ENCODE measurements at places on chromosomes 16 and 17. TPM values are rescaled to one million over a fixed set of nuclear protein-coding genes. Genes with fewer than 3 reads are reported as not detected.
A peak's percentile ranks its signal among the peaks of the same experiment; 100 is the strongest.

- DNase-seq: no peak
Observed at GRCh38 chr17:59311051-59311468, 20.4 kb upstream of the YPEL2 start.

Gene CCL16
- total RNA-seq: not detected

Gene BCO1
- total RNA-seq: not detected

DNA sequence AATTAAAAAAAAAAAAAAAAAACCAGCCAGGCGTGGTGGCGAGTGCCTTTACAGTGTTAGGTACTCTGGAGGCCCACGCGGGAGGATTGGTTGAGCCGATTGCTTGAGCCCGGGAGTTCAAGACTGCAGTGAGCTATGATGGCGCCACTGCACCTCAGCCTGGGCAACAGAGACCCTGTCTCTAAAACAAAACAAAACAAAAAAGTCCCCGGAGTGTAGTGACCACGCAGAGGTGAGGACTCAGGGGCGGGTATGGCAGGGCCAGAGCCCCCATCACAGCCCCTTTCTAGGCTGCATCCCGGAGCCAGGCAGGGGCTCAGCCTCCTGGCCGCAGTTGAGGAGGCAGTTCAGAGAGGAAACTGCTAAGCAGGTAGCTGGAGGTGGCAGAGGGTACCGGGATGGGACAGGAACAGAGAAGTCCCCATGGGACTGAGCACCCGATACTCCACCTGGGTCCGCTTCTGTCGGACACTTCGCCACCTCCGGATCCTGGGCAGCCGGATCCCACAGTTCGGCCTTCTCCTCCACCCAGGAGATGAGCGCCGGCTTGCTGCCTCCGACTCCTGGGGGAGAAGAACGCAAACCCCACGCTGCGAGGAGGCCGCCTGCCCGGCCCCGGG is 800 bp downstream of the ZNF747 start:
- DNase-seq: no peak

DNA sequence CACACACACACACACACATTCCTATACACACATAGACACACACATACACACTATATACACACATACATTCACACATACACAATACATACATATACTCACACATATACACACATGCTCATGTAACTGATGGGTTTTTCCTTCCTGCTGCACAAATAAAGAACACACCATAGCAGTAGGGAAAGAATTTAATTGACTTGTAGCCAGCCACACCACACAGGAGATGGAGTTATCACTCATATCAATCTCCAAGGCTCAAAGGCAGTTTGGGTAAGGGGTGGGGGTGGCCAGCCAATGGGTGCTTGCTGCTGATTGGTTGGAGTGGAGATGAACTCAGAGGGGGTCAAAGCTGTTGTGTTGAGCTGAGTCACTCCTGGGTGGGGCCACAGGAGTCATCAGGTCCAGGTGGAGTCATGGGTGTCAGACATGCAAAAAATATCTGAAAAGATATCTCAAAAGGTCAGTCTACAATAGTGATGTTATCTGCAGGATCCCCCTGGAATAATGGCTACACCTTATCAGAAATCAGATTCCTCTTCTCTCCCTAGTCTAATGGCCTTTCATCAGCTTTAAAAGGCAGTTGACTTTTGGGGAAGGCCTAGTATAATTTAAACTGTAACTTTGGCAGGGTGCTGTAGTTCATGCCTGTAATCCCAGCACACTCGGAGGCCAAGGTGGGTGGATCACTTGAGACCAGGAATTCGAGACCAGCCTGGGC is 46.1 kb downstream of the WSB1 start:
- DNase-seq: no peak

- peak; percentile 78 for DNase-seq
Observed at GRCh38 chr16:80804526-80805383, at the start of gene CDYL2. TSS of gene CDYL2 (minus strand) at chr16:80804598. CDS start at chr16:80804173, 425 bp downstream.

GRCh38 chr16:76222853-76223252 is 54.3 kb upstream of the CNTNAP4 start:
- DNase-seq: no peak

- no peak for DNase-seq
Observed at GRCh38 chr17:50276588-50277356, 2.5 kb downstream of the TMEM92 start.

DNA sequence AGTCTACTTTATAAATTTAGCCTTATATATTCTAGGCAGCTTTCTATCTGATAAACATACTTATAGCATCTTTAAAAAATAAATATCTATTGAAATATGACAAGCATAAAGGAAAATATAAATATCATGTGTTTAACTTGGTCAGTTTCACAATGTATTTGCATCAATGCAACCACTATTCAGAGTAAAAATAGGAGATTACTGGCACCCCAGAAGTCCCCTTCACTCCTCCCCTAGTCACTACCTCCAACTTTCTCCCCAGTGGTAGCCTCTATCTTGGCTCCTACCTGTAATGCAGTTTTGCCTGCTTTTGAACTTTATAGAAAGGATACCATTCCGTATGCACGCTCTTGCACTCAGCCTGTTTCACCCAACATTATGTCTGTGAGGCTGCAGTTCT is 3.2 kb upstream of the NOD2 start:
- no peak for DNase-seq

GRCh38 chr16:89924297-89924924 is 1.3 kb downstream of the TUBB3 start:
- peak; percentile 64 for DNase-seq

GRCh38 chr16:17861981-17862479 is 391.3 kb upstream of the XYLT1 start:
- DNase-seq: no peak

Gene TMIGD1
- total RNA-seq: not detected

GRCh38 chr17:77502626-77503292 is 362.0 kb downstream of the SEC14L1 start:
- DNase-seq: peak; percentile 28

Gene SPATA22
- 0.28 TPM for total RNA-seq

- DNase-seq: no peak
Observed at GRCh38 chr16:55943267-55943666, 68.1 kb upstream of the CES5A start.

DNA sequence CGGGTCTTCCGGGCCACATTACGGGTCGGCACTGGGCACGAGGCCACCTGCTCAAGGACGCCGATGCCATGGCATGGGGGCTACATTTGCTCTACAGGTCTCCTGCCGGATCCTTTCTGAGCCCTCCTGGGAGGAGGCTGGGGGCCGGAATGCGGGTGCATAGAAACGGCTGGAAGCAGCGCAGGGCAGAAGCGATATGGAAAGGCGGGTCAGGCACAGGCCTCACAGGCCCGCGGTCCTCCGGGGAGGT is 28.4 kb downstream of the AXIN1 start:
- DNase-seq: no peak

DNA sequence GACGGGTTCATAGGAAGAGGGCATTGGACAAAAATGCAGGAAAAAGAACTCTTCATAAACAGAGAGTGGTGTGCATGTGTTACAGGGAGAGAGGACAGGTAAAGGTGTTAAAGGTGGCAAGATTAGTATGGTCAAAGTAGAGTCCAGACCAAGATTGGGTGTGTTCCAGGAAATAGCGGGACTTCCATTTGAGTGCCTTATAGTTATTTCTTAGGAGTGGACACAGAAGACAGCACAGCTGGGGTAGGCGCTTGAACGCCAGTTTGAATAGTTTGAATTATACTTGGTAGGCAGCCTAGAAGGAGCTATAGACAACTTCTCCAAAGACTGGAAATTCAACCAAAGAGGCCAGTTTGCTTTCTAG is 63.4 kb downstream of the MAP2K6 start:
- DNase-seq: no peak

DNA sequence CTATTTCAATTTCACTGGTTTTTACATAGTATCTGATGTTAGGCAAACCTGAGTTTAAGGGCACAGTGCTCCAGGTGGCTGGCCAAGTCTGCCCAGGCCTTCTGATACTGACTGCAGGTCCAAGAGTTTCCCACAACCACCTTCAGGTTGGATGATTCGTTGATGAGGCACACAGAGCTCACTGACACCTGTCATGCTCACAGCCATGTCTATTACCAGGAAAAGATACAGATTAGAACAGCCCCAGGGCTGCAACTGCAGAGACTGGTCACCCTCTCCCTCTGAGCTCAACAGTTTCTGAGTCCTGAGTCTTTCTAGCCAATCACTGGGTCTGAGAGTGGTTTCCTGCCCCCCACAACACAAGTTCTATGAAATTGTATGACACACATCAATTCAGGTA is 37.2 kb downstream of the MEAK7 start:
- peak; percentile 4 for DNase-seq

DNA sequence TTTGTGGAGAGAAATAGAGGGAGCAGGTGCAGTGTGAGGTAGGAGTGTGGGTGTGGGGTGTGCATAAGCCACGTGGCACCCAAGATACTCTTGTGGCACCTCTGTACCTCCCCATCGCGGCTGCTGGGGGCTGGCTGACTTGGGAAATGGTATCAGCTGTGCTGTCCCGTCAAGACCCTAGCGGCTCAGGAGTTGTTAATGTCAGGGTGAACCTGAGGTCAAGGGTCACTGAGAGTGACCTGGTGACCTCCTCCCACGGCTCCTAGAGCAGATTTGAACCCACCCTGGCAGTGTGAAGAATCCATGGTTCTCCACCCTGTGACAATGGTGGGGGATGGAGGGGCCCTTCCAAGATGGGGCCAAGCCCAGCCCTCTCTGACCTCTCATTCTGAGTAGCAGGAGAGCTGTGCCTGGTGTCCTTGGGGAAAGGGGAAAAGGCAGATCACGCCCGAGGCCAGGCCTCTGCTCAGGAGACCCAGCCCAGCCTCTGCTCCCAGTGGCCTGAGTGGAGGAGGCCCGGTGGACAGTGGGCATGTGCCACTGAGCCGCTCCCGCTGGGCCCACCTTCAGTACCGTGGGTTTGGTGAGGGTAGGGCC is 3.0 kb upstream of the WFIKKN2 start:
- no peak for DNase-seq

GRCh38 chr16:73176577-73177013 is 128.7 kb upstream of the ZFHX3 start:
- no peak for DNase-seq

DNA sequence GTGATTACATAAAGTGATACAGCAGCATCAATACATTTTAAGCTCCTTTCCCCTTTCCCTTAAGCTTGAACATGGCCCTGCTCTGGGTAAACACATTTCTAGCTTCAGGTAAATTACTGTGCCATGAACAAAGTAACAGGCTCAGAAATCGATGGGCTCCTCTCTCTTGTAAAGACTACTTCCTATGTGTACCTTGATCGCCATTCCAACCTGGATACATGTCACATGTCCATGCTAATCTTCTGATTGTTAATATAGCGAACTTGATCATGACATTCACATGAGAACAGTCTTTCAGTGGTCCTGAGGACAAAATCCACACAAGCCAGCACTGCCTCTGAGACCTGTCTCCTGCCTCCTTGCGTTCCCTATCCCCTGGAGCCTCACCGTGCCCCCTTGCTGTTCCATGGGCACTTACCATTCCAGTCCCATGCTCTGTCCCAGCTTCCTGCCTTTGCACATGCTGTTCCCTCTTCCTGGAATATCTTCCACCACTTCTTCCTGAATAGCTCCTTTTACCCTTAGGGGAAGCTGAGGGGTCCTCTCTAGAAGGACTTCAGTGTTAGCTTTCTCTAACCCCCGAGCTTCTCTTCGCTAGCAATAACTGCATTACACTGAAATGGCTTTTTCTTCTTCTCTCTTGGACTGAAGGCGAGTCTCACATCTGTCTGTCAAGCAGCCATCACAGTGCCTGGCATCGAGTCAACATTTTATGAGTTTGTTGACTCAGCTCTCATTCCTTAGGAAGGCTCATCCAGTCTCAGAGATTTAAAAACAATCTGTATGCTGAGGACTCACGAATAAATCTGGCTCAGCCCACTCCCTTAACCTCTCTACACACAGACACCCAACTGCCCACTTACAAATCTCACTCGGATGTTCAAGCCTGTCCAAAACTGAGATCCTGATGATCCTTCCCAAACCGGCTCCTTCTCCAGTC is 93.3 kb downstream of the ASIC2 start:
- no peak for DNase-seq

DNA sequence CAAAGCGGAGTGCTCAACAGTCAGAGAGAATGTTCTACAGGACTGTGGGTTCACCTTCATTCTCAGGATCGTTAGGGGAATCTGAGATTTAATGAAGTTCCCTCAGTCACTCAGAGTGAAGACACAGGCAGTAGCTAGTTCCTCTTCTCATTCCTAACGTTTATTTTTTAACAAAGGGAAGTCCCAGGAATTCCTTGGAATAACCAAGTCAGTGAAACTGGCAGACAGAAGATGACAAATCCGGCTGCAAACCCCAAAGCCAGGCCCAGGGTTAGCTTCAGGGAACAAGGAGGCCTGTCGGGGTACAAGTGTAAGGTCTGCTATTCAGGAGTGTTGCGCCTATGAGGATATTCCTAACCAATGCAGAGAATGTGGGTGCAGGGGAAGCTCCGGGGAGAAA is 42.0 kb downstream of the COTL1 start:
- no peak for DNase-seq

GRCh38 chr16:48101069-48101674 is 54.6 kb downstream of the ABCC12 start:
- DNase-seq: no peak

DNA sequence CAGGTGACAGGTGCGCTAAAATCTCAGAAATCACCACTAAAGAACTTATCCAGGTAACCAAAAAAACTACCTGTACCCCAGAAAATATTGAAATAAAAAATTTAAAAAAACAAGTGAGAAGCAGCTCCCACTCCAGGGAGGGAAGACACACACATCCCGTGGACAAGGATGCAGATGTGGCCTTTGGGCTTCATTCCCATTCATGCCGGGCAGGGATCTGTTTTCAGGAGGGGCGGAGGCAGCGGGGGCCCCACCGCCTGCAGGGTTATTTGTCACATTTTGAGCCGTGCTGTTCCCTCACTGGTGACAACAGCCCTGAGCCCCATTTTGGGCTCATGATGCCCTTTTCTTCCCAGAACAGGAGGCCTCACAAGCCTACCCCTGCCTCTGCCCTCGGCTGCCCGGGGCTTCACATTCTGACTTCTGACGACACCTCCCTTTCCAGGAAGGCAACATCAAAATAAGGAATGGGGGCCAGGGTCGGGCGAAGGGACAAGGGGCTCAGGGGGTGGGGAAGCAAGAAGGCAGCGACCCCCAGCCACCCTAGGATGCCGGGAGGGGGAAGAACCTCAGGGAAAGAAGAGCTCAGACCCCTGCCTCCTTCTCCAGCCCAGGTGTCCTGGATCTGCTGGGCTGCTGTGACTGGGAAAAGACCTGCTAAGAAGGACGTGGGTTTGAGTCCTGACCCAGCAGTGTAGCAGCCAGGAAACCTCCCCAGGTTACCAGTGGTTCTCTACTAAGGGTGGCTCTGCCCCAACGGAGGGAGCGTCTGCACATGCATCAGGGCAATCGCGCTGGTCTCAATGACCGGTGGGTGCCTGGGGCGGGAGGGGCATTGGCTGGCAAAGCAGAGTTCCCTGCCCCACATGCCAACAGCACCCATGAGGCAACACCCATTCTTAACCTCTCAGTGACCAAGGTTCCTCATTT is 2.3 kb upstream of the CD79B start:
- DNase-seq: no peak

DNA sequence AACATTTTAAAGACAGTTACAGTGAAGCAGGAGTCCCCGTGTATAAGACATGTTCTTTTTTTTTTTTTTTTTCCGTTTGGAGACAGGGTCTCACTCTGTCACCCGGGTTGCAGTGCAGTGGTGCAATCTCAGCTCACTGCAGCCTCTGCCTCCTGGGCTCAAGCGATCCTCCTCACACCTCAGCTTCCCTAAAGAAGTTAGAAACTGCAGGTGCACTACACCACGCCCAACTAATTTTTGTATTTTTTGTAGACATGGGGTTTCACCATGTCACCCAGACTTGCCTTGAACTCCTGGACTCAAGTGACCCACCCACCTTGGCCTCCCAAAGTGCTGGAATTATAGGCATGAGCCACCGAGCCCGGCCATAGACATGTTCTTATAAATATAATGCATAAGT is 3.0 kb downstream of the EVI2B start:
- peak; percentile 41 for DNase-seq
